ENCODE measurements at places on chromosomes 4 and X.
A peak's percentile ranks its signal among the peaks of the same experiment; 100 is the strongest.

GRCh38 chrX:43019021-43019420 is 241.1 kb upstream of the PPP1R2C start:
- no peak for DNase-seq

DNA sequence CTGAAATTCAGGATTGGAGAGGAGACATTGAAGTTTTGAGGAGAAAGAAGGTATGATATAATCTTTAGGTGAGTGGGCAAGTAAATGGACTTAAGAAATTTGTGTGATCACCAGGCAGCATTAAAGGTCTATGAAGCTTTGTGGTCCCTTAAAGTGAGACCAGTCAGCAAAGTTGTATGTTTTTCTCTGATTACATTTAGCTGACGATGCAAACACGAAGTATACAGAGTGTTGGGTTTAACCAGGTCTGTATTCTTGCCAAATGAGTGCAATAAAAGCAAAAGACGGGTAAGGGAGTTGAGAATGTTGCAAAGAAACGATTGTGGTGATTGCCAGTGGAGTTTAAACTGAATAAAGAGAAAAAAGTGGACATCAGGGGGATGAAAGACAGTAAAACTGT is 11.6 kb upstream of the YIPF6 start:
- no peak for DNase-seq

GRCh38 chr4:75708218-75708691 is 16.1 kb upstream of the USO1 start:
- no peak for DNase-seq

- DNase-seq = no peak
Measured at GRCh38 chr4:154719087-154719486, 24.7 kb upstream of the LRAT start.

GRCh38 chr4:104488151-104488550 is 6.5 kb downstream of the CXXC4 start:
- no peak for DNase-seq

DNA sequence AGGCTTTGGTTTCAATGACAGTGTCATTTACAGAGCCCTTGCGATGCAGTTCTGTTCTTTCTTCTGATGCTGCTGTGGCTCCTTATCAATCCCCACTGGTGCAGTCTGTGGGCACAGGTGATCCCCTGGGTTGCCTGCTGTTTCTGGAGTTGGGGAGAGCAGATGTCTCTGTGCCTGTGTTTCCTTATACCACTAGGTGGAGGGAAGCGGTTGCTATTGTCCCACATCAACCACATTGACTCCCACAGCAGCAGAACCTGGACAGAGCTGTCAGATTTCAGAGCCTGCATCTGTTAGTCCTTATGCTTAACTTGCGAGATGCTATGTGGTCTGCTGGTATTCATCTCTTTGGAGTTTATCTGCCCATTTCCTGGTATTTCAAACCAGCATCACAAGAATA is 57.7 kb downstream of the NEIL3 start:
- DNase-seq = no peak

DNA sequence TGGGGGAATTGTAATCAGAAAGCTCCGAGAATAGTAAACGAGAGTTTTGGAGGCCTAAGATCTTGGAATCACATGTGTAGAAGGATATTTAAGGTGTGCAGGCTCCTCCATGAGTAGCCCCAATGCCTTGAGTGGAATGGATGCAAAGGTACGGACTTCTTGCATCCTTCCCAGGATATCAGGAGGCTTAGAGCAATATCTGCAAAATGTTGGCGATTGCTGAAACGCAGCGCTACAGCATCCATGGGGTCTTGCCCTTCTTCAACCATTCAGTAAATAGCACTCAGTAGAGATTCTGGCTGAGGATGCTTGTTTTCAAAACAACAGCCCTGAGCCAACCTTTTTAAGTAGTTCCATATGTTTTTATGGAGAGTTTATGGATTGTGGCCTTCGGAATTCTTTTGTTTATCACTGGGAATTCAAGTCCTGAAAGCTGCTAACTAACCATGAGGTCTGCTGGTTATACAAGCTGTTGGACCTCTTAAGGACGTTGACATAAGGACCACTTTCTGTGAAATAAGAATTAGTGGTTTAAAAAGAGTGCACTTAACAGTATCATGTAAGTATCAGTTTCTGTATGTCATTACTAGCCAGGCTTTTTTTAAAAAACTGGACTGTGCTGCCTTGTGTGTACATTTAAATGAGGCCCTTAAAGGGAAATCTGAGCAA is 228.8 kb upstream of the PGRMC2 start:
- no peak for DNase-seq

- DNase-seq = no peak
Measured at GRCh38 chr4:74615411-74615810, 170.5 kb downstream of the AREG start.

GRCh38 chr4:94375364-94375763 is 32.7 kb upstream of the HPGDS start:
- no peak for DNase-seq

DNA sequence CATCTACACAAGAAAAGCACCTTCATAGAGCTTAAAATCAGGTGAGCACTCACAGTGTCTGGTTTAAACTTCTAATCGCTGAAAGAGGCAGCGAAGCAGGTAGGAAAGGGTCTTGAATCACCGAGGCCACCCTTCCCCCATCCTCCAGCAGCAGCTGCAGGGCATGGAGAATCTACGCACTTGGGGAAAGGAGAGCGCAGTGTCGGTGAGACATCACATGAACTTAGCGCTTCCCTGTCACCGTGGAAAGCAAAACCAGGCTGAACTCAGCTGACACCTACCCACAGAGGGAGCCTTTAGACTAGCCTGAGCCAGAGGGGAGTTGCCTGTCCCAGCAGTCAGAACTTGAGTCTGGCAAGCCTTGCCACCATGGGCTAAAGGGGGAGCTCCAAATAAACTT is 197.2 kb upstream of the ZFP42 start:
- no peak for DNase-seq

DNA sequence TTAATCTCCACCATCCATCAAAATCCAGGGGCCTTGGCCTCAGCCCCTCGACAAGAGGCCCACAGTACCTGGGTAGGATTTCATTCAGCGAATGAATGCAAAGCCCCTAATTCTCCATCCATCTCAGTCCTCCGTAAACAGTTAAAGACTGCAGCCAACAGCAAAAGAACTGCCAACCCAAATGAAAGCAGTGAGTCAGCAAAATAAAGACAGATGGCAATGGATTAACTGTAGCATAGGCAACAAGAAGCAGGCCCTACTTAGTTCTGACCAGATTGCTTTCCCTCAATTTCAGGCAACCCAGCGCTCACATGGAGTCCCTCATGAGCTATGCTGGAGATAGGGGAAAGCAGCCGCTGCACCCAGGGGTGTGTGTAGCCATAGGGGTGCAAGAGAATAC is 21.4 kb downstream of the PLAC1 start:
- DNase-seq = no peak

DNA sequence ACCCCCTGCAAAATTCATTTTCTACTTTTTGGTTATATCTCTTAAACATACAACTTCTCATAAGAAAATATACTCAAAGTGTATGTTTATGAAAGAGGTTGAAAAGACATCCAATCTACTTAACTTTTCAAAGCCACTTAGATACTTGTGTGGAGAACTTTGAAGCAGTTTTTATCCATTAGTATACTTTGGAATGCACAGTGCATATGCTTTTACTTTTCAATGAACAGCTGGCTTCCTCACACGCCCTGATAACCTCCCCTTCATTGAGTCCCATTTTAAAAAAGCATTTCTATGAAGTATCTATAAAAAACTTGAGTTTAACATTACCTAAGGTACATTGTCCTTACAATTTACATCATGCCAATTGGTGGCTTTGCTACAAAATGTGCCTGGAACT is 73.8 kb downstream of the VEGFC start:
- DNase-seq = no peak

DNA sequence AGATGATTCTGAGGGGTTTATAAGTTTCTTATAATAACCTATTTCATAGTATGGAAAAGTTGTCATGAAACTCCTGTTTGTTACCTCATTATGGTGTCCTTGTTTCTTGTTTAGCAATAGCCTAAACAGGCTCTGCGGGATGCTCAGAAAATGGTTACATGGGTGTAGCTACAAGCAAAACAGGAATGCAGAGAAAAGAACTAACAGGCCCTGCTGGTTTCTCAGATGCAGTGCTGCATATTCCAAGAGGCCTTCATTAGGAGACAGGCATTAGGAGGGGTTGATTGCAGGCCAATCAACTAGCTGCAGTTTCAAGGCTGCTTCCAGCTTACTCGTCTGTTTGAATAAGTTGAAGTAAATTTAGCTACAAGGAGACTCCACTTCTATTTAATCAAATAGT is 37.6 kb upstream of the HPGD start:
- no peak for DNase-seq

DNA sequence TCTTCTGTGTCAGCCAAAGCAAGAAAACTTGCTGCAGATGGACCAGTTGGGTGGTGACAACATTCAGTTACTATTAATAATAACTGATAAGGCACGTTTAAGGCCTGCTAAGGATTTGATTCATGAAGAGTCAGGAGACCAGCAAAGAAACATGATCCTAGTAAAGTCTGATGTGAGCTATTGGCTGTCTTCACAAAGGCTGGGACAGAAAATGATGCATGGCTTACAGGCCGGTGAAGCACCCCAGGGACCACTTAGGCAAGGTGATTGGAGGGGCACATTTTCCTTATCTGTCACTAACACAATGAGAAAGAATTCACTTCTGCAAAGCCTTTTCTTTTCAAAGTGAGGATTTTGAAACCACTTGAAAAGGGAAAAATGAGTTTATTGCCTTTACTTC is 65.4 kb upstream of the TRPC3 start:
- no peak for DNase-seq

GRCh38 chr4:162837241-162837640 is 329.4 kb downstream of the NAF1 start:
- no peak for DNase-seq

GRCh38 chrX:25754399-25754798 is 383.7 kb upstream of the MAGEB18 start:
- DNase-seq = no peak

- no peak for DNase-seq
Measured at GRCh38 chr4:25454476-25454875, 77.4 kb downstream of the ANAPC4 start.

- DNase-seq = no peak
Measured at GRCh38 chr4:70192895-70193294, 2.6 kb upstream of the ODAM start.

DNA sequence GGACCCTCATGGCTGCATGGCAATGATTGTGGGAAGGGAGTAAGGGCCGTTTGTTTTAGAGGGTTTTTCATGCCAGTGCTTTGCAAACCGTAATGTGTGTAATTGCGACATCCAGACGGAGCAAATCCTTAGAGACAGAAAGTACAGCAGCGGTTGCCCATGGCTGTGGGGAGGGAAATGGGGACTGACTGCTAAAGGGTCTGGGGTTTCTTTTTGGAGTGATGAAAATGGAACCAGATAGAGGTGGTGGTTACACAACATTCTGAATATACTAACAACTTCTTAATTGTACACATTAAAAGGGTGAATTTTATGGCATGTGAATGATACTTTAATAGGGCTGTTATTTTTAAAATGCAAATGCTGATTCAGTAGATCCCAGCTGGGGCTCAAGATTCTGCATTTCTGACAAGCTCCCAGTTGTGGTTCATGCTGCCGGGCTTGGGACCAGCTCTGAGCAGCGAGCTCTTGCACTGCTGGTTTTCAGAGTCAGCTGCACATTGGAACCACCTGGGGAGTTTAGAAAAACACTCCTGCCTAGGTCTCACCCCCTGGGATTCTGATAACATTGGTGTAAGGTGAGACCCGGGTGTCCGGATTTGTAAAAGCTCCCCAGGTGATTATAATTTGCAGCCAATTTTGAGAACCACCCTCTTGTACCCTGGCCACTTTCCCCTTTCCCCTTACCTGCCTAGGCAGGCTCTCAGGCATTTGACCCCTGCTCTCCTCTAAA is 47.7 kb downstream of the PRPS1 start:
- DNase-seq = peak; percentile 4

GRCh38 chrX:153611298-153612095 is 12.6 kb upstream of the CCNQ start:
- no peak for DNase-seq

DNA sequence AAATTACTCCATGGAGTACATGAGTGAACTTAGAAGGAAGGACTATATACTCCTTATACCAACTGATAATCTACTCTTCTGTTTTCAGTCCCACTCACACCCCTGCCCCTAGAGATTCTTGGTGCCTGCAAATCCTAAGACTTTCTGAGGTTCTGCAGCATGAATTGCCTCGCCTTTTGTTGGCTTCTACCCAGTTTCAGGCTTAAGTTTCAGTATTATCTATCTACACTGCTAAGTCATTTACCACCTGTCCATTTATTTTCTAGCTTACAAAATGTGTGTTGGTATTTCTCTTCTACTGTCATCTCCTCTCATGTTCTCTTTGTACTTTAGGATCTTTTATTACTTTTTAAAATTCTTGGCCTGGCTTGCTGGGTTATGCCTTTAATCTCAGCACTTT is 94.4 kb upstream of the AMOT start:
- DNase-seq = no peak

- no peak for DNase-seq
Measured at GRCh38 chrX:150880808-150881165, 17.7 kb downstream of the CD99L2 start.

DNA sequence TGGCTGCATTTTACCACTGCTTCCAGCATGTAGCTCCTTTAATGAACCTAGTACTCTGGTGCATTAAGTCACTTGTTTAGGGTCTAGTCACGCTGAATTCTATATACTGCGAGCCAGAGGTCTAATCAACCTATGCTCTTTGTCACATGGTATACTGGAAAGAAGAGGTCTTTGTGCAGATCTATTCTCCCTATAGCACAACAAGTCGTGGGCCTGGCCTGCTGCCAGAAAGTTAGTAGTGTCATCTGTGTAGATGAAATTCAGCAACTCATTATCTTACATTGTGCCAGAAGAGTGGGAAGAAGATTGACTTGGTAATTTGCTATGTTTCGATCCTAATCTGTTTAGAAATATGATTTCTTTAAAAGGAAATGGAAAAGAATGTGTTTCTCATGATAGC is 80.8 kb downstream of the AWAT2 start:
- DNase-seq = no peak

DNA sequence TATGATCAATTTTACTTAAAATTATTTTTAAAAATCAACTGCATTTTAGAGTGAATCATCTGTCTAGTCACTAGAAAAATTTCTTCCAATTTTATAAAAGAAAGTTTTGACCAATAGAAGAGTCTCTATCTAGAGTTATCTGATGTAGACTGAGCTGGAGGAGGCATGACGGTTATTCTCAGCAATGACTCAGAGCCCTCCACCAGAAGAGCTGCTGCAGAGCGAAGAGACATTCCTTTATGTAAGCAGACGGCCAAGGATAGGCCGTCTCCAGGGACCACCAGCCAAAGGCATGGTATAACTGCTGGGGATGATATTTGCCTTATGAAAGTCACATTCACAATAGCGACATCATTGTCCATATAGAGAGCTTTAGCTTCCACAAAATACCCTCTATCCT is 23.0 kb downstream of the LDB2 start:
- DNase-seq = no peak

GRCh38 chr4:131098976-131099375 is 2003.0 kb downstream of the C4orf33 start:
- DNase-seq = no peak

- DNase-seq = no peak
Measured at GRCh38 chrX:45952030-45952429, 593.2 kb downstream of the ZNF674 start.

GRCh38 chr4:27198971-27199370 is 338.3 kb downstream of the STIM2 start:
- no peak for DNase-seq

GRCh38 chr4:128716338-128716737 is 93.2 kb upstream of the JADE1 start:
- no peak for DNase-seq
